ENCODE measurements at places on chromosomes 4 and X.

DNA sequence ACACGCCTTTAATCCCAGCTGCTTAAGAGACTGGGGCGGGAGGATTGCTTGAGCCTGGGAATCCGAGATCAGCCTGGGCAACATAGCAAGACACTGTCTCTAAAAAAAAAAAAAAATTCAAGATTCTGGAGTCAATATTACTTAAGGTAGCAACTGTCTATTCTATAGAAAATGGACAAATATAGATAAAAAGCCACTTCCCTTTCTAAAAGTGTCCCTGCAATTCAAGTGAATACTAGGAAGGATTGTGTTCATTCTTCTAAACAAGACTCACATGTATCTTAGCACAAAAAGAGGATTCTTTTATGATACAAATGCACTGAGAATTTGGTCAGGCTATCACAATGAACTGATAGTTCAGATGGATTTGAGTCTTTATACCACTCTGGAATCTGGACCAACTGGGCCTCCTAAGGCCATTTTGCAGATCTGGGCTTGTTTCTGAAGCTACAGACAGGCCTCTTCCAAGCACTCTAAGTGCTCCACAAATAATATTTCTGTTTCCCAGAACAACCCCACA lies 7.0 kb downstream of the PKD2 start:
- DNase-seq: no peak

DNA sequence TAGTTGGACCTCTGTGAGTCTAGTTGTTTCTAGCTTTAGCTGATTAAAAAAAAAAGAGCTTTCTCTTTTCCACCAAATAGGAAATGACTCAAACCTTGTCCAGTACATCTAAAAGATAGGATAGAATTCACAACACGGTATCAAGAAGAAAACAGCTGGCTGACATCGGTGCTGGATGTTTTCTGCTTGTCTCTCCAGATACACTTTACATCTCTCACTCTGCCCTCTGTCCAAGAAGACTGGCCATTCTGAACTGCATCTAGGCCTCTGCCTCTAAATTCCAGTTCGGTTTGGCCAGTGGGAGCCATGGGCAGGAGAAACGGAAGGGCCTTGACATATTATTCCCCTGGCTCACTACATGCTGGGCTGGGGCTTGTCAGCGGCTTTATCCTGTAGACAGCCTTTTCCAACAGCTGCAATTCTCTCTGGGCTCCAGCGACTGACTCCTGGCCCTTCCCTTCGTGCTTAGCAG lies 57.3 kb upstream of the SHISA3 start:
- DNase-seq: peak; percentile 23

GRCh38 chr4:165965503-165965902 lies 92.5 kb downstream of the TLL1 start:
- DNase-seq: peak; percentile 8

GRCh38 chrX:10841579-10841978 lies 221.2 kb upstream of the MID1 start:
- peak; percentile 42 for DNase-seq

GRCh38 chr4:64539234-64539849 lies 130.1 kb upstream of the TECRL start:
- DNase-seq: peak; percentile 46

- no peak for DNase-seq
Measured at GRCh38 chr4:6563935-6564645, 10.9 kb upstream of the MAN2B2 start.

DNA sequence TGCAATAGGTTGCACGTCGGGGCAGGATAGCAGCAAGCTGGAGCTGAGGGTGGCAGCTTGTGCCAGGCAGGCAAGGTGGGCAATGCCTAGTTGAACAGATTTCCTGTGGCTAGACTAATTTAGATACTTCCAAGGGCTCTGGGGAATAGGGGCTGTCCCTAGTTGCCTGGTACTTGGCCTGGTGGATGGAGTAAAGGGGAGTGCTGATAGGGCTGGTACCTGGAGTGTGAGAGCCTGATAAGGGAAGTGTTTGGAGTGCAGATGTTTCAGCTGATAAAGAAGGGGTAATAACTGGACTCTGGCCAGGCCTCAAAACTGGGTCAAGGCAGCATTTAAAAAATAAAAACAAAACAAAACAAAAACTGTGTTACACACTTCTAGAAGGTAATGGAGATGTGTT lies 665.5 kb downstream of the CCSER1 start:
- no peak for DNase-seq

GRCh38 chrX:94401426-94401825 lies 727.4 kb downstream of the FAM133A start:
- no peak for DNase-seq

- peak; percentile 74 for DNase-seq
Measured at GRCh38 chr4:181176306-181176705, 1066.9 kb upstream of the TENM3 start.

- peak; percentile 12 for DNase-seq
Measured at GRCh38 chrX:41110801-41111625, 25.8 kb downstream of the USP9X start.

GRCh38 chr4:20997886-20998285 lies 297.6 kb downstream of the PACRGL start:
- DNase-seq: no peak
